ENCODE measurements at places on chromosomes 1 and 21.

- no peak for DNase-seq
- H3K36me3 ChIP-seq, result no peaks in the 10 kb centered on the region
- no peaks in the 10 kb centered on the region for H3K27me3 ChIP-seq
- H3K4me3 ChIP-seq, result no peak overlapping the region
Observed at GRCh38 chr1:9380711-9381110, 88.0 kb downstream of the SPSB1 start.

DNA sequence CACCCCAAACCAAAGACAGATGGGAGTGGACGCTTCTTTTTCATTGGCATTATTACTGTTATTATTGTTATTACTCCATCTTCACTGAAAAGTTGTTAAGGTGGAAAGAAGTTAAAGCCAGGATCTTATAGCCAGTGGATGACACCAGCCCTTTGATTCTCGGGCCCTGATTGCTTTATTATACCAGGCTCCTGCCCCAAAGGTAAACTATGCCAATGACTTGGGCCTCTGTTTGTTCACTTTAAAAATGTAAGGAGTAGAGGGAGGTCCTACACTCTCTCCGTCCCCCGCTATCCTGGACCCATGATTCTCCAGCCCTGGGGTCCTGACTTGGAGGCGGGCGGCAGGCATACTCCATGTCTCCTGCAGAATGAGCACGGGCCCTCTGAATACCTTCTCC lies 106.8 kb downstream of the TOMM20 start:
- H3K4me3 ChIP-seq, result no peak overlapping the region
- no peak for DNase-seq
- H3K27me3 ChIP-seq, result no peaks in the 10 kb centered on the region
- no peaks in the 10 kb centered on the region for H3K4me1 ChIP-seq

GRCh38 chr1:201408176-201408833 lies 9.2 kb upstream of the LAD1 start:
- H3K27ac ChIP-seq, result no peak overlapping the region
- no peak overlapping the region for H3K4me3 ChIP-seq
- no peaks in the 10 kb centered on the region for H3K36me3 ChIP-seq
- H3K4me1 ChIP-seq, result no peaks in the 10 kb centered on the region
- peak; percentile 70 for DNase-seq

- no peaks in the 10 kb centered on the region for H3K27me3 ChIP-seq
- no peaks in the 10 kb centered on the region for H3K4me1 ChIP-seq
- H3K36me3 ChIP-seq, result peaks cover 4% of the 10 kb centered on the region
- H3K4me3 ChIP-seq, result no peak overlapping the region
- H3K27ac ChIP-seq, result no peak overlapping the region
Observed at GRCh38 chr1:246591958-246592357, 25.7 kb downstream of the CNST start.

GRCh38 chr1:153805042-153805745 lies 30.0 kb downstream of the SLC27A3 start:
- H3K4me1 ChIP-seq, result peaks cover 29% of the 10 kb centered on the region
- H3K27me3 ChIP-seq, result no peaks in the 10 kb centered on the region
- H3K27ac ChIP-seq, result peak overlapping the region; percentile 31
- H3K4me3 ChIP-seq, result no peak overlapping the region
- peaks cover 57% of the 10 kb centered on the region for H3K36me3 ChIP-seq
- peak; percentile 82 for DNase-seq

DNA sequence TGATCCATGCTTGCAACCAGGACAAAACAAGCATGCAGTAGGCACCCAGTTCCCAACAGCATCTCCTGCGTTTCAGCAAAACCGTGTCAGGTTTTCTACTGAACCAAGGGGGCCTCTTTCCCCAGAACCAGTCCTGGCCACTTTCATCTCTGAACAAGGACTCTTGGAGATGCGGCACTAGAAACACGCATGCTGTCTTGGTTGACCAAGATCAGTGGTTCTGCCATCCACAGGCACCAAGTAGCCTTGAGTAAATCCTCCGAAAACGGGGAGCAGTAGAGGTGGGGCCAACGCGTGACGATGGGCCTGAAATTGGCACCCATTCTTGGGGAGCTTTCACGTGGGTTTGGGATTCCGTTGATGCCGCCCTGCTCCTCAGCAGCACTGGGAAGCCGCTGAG lies 62.5 kb upstream of the AJAP1 start:
- no peak overlapping the region for H3K4me3 ChIP-seq
- no peaks in the 10 kb centered on the region for H3K27me3 ChIP-seq
- H3K4me1 ChIP-seq, result no peaks in the 10 kb centered on the region
- H3K36me3 ChIP-seq, result no peaks in the 10 kb centered on the region
- no peak overlapping the region for H3K27ac ChIP-seq
